ENCODE measurements at places on chromosomes 7 and 10.

- no peak for DNase-seq
Observed at GRCh38 chr10:33195608-33196376, 138.7 kb downstream of the NRP1 start.

DNA sequence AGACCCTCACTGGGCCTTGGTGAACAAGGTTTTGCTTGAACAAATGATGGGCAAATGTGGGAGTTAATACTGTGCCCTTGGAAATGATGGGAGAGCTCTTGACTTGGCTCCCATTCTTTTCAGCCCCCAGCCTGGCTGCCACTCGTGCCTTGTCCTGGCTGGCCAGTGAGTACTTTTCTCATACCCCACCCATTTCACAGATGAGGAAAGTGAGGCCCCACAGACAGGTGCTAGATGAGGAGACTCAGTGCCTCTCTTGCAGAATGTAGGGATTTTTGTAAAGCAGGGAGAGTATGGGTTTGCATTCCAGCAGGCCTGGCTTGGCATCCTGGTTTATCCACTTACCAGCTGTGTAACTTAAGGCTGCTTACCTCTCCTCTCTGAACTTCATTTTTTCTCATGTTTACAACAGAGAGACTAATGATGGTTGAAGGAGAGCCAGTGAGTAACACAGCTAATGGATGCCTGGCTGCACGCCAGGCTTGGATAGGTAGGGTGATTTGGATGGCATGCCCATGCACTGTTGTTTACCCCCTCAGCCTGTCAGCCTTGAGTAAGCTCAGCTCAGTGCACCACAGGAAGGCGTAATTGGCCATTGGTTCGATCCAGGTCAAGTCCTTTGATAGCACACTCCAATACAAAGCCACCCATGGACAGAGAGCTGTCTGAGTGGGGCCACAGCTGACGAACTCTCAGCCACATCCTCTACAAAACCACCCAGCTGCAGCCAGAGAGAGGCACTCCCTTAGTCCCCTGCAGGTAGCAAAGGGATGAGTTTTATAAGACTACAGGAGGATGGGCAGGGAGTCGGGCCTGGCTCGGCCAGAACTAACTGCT, 436.8 kb downstream of the RPS24 start:
- no peak for DNase-seq

DNA sequence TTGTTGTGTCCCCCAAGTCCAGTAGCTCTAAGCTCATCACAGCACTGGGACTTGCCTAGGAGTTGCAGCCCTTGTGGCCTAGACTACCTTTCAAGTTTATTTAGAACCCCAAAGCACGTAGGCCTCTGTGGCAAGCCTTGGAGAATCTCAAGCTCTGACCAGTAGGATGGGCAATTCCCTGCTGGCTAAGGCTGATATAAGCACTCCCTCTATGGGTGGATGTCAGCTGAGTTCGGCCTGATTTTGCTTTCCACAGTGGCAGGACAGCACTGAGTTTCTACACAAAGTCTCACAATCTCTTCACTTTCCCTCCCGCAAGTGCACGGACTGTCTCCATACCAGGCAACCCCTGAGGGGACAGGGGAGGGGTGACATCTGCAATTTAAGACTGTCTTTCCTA, 886.4 kb upstream of the LRRN3 start:
- no peak for DNase-seq

- no peak for DNase-seq
Observed at GRCh38 chr10:75957314-75958120, 526.1 kb downstream of the LRMDA start.

GRCh38 chr7:142176901-142177300, 65.4 kb downstream of the MGAM2 start:
- DNase-seq: no peak

GRCh38 chr10:63374991-63375390, 90.8 kb downstream of the JMJD1C start:
- DNase-seq: no peak

- DNase-seq: no peak
Observed at GRCh38 chr10:80436446-80437098, 17.5 kb upstream of the TSPAN14 start.

DNA sequence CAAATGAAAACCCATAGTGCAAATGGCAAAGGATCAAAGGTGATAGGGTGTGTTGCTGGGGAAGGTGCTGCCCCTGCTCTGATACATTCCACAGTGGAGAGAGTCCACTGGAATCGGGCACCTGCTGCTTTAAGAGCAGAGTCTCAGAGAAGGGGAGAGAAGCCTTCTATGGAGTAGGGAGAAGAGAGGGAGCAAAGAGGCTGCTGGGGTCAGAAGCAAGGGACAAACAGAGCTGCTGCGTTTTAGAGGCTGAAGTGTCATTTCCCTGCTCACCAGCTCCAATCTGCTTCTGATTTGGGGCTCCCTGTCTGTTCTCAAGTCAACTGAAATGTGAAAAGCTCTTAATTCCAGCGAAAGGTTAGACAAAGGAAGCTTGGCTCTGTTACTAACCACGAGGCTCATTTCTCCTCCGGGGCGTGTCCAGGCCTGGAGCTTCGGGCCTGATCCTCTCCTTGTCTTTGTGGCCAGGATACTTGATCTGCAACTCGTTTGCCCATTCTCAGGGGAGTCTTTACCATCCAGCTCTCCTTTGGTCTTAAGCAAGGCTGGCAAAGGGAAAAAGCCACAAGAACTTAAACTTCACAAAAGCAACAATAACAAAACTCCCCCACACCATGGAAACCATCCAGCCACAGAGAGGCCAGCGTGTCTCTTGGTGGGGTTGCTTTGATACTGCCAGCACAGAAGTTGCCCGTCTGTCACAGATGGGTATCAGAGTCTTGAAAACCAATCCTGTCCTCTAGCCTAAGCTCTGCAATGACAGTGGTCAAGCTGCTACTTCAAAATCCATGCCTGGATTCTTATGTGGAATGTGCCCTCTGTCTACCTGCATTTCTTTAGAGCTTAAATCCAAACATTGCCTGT, 692.6 kb downstream of the SUGCT start:
- DNase-seq: no peak

DNA sequence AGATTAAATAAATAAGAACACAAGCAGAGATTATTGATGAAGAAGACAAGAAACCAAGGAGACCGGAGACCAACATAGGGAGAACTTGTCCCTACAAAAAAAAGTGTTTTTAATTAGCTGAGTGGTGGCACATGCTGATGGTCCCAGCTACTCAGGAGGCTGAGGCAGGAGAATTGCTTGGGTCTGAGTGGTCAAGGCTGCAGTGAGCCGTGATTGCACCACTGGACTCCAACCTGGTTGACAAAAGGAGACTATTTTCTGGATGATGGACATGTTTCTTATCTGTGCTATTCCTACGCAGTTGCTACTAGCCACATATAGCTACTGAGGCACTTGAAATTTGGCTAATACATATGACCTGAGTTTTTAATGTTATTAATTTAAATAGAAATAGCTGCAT, 9.7 kb downstream of the IKZF5 start:
- DNase-seq: no peak

- DNase-seq: no peak
Observed at GRCh38 chr10:79106256-79107050, 37.7 kb downstream of the ZMIZ1 start.

GRCh38 chr10:108561649-108562048, 1361.7 kb downstream of the XPNPEP1 start:
- DNase-seq: no peak

- DNase-seq: no peak
Observed at GRCh38 chr7:151003572-151003971, 12.8 kb downstream of the NOS3 start.

DNA sequence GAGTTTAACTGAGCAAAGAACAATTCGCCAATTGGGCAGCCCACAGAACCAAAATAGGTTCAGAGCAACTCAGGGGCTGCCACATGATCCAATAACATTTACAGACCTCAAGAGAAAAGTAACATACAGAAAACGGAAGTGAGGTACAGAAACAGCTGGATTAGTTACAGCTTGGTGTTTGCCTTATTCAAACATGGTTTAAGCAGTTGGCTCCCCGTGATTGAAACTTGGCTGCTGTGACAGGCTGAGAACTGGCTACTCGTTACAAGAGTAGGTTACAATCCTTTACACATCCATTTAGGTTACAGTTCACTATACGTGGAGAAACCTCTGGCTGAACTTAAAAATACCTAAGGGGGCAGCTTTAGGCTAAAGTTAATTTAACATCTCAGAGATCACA, 673.1 kb upstream of the PHF14 start:
- no peak for DNase-seq

DNA sequence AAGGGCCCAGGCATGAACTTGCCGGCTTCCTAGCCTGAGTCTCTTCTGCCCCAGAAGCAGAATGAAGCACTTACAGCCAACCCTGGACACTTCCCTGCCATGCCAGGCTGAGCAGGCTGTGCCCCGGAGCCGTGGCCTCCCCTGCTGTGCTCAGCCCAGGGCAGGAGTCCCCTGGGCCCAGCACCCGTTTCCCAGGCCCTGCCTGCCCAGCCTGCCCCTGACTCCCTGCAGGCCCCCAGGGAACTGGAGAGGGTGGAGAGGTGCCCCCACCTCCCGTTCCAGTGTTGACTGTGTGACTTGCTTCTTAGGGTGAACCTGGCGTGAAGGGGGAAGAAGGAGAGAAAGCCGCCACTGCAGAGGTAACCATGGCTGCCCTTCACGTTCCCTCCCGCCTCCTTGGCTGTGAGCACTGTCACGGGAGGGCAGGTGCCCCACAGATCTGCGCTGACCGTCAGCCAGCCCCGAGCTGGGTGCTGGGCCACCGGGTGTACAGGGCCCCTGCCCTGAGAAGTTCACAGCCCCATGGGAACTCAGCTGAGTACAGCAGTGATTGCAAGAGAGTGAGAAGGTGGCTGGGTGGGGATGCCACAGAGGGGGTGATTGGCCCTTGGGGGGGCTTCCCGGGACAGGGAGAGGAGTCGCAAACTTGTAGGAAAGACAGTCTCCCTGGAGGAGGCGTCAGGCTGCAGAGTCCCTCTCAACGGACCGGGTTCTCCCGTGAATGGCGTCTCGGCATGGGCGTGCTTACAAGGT, 75.9 kb downstream of the MYL10 start:
- no peak for DNase-seq

GRCh38 chr10:8056871-8057331, 2.4 kb downstream of the GATA3 start:
- DNase-seq: no peak

GRCh38 chr10:73894245-73894971, 16.5 kb upstream of the PLAU start:
- DNase-seq: no peak

DNA sequence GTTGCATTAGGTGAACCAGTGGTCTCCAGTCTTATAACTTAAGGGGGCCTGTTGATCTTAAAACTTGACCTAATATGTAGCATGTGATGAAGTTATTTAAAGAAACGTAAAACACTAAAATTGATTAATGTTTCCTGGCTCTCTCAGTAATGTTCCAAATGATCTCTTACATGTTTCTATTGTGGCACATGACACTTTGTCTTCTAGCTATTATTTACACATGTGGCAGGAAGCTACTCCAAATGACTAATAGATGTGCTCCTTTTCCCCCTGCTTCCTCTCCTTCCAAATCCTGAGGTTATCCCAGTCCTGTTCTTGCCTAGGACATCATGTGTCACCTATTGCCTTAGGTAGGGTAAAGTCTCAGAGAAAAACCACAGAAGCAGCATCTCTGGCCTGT, 89.4 kb downstream of the FAS start:
- no peak for DNase-seq

- DNase-seq: no peak
Observed at GRCh38 chr7:112001091-112001826, 204.9 kb downstream of the DOCK4 start.

DNA sequence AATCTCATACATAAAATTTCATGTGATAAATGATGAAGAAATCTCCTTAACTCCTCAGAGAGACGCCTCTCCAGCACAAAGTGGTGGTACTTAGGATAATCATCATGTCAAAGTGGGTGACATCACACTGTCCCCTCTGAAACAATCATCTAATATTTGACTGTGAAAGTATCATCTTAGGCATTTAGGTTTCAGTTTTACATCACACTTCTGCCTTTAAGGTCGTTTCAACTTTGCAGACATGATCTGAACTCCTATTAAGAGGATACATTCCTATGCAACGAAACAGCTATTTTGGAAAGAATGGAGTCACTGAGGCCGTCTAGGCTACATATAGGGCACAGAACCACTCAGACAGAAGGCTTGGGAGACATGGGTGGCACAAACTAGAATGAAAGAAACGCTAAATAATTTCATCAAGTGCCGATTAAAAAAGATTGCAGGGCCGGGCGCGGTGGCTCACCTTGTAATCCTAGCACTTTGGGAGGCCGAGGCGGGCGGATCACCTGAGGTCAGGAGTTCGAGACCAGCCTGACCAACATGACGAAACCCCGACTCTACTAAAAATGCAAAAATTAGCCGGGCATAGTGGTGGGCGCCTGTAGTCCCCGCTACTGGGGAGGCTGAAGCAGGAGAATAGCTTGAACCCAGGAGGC, 2.0 kb downstream of the VOPP1 start:
- no peak for DNase-seq

- no peak for DNase-seq
Observed at GRCh38 chr7:45646207-45646821, 72.1 kb downstream of the ADCY1 start.

GRCh38 chr10:121330563-121330962, 267.7 kb downstream of the FGFR2 start:
- DNase-seq: no peak

- DNase-seq: no peak
Observed at GRCh38 chr10:79255007-79255507, 92.2 kb upstream of the PPIF start.

DNA sequence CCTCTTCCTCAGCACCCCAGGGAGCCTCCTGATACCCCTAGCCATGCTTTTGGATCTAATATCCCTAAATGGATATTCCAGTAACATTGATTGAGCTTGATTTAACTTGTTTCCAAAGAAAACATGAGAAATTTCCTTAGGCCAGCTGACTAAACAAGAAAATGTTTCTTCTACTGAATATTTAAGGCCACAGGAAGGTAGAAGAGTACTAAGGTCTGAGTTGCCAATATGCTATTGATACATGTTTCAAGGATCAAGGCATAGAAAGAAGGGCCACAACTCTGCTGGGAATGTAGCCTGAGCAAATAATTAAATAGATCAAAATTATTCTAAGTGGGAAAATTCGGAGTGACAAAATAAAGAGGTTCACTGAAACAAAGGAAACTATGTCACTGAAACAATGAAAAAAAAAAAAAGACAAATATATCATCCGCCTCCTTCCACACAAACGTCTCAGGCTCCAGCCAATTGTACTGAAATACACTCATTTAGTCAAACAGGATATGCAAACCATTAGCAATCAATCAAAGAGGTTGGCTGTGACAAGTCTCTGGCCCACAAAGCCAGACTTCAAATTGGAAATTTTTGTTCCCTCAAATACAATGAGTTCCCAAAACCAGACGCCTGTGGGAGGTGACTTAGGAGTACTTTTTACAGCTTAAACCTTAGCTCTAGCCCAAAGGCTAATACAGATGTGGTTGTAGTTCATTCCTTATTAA, 396.2 kb downstream of the HTR7 start:
- DNase-seq: no peak

Data from thoracic aorta (tissue), 2 donors.